ENCODE measurements at places on chromosomes 1 and 21.

GRCh38 chr1:112509660-112510178, 954 bp downstream of the WNT2B start:
- no peak for DNase-seq

GRCh38 chr1:210384625-210385024, 55.9 kb downstream of the HHAT start:
- no peak for DNase-seq

GRCh38 chr1:198597690-198598430, 41.0 kb upstream of the PTPRC start:
- no peak for DNase-seq

DNA sequence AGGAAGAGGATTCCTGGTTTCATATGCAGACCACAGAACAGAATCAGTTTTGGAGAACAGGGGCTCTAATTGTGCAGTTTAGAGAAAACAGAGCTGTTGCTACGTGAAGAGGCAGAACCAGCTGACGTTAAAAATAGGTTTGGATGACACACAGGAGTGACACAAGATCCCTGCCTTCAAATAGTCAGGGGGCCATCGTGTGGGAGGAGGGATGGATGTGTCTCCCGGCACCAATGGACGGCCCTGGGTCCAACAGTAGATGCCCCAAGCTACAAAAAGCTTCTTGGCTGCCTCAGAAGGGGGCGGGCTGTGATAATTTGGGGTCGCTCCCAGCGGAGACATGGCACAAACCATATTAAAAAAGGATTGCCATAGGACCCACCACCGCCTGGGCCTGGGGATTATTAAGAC, 87.8 kb downstream of the MRPL37 start:
- no peak for DNase-seq

DNA sequence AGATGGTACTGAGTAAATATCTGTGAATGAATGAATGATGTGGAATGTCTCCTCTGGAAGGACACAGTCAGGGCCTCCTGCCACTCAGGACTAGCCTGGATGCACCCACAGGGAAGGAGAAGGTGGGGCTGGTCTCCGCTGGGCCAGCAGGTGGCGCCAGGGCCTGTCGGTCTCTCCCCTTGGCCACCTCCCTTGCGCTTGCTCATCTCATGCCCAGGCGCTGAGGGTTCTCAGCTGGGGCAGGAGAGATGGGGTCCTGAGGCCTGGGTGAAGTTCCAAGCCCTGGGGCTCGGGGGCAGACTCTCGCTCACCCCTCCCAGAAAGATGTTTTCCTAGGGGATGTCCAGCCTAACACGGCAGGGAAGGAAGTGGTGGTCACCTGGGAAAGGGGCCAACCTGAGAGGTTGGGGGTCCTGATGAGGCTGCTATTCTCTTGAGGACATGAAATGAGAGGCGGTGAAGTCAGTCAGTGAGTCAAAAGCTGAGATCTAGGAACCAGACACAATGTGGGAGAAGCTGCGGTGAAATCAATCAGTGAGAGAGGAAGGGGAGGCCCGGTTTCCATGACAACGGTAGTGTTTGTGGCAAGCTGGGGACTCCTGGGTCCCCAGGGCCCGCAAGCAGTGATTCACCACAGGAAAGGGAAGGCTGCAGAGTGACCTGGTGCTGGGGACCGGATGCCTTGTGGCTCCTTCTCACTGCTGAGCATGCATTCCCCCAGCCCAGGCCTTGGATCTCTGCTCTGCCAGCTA, 14.6 kb upstream of the MEX3A start:
- DNase-seq = no peak

DNA sequence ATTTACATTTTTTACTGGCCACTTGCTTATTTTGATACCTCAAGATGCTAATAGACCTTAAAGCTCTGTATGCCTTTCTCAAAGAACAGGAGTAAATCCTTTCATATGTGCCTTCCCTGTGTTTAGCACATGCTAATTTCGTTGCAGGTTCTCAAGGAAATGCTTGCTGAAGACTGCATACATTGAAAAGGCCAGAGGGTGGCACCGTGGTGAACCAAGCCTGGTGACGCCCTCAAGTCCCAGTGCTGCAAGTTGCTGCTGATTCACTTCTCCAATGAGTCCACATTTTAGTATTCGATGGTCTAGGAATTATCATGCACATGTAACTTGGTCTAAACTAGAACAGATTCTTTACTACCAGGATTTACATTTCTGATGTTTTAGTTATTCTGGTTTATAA, 94.1 kb downstream of the CLDN17 start:
- DNase-seq = no peak

DNA sequence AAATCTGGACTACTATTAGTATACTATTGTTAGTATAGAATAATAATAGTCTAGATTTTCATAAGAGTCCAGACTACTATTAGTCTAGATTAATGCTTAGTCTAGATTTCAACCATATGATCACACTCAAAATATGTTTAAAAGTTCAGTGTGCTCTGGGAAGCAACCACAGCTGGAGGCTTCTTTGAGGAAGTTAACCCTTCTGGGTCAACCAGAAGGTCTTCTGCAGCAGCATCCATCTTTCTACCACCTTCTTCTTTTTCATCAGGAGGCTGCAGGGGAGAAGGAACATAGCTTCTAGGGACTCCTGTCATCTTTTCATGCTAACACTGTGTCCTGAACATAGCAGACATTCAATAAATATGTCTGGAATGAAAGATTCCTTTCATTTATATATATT, 51.2 kb upstream of the DNAJC6 start:
- DNase-seq = no peak

GRCh38 chr1:66331658-66332547, 202.1 kb upstream of the SGIP1 start:
- DNase-seq = no peak

DNA sequence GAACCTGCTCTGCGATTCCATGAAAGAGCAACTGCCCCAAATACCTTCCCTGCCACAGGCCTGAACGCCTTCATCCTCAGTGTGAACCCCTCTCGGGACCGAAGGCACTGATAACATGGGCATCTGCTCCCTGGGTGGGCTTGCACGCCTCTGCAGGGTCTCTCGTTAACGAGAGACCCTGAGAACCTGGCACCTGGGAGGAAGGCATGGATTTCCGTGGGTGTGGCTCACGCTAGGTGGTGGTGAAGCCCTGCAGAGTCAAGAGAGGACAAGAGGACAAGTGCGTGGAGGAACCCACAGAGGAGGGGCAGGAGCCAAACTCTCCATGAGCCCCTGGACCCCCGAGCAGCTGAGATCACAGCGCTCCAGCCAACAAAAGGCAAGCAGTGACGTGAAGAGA, 26.8 kb upstream of the COL6A2 start:
- no peak for DNase-seq

- no peak for DNase-seq
Measured at GRCh38 chr21:39568361-39568760, 44.4 kb upstream of the B3GALT5 start.

DNA sequence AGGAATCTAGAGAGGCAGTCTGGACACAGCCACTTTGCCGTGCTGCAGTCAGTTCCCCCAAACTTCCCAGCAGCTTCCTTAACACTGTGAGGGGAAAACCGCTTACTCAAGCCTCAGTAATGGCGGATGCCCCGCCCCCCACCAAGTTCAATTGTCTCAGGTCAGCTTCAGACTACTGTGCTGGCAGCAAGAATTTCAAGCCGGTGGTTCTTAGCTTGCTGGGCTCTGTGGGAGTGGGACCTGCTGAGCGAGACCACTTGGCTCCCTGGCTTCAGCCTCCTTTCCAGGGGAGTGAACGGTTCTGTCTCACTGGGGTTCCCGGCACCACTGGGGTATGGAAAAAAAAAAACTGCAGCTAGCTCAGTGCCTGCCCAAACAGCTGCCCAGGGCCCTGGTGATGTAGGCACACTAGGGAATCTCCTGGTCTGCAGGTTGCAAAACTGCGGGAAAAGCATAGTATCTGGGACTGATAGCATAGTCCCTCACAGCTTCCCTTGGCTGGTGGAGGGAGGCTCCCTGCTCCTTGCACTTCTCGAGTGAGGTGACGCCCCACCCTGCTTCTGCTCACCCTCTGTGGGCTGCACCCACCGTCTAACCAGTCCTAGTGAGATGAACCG, 23.7 kb upstream of the HFM1 start:
- no peak for DNase-seq

DNA sequence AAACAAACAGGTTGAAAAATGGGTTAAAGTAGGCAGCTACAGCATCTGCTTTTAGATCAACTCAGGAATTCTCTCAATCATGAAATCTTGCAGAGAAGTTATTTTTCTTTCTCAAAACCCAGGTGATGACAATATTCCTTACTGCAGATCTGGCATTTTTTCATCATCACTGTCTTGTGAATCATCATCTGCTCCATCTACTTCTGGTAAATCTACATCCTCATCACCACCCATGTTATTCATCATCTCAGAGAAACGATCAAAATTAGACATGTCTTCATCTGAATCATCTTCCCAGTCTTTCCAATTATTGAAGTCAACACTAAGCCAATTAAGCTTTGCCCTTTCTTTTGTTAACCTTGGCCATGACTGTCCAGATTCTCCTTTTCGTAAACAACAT, 21.8 kb downstream of the GBP2 start:
- no peak for DNase-seq

GRCh38 chr1:29963946-29964345, 727.6 kb downstream of the PTPRU start:
- no peak for DNase-seq
